ENCODE measurements at places on chromosomes 3 and 15.

- DNase-seq = no peak
Measured at GRCh38 chr15:54082836-54083492, 104.7 kb downstream of the UNC13C start.

DNA sequence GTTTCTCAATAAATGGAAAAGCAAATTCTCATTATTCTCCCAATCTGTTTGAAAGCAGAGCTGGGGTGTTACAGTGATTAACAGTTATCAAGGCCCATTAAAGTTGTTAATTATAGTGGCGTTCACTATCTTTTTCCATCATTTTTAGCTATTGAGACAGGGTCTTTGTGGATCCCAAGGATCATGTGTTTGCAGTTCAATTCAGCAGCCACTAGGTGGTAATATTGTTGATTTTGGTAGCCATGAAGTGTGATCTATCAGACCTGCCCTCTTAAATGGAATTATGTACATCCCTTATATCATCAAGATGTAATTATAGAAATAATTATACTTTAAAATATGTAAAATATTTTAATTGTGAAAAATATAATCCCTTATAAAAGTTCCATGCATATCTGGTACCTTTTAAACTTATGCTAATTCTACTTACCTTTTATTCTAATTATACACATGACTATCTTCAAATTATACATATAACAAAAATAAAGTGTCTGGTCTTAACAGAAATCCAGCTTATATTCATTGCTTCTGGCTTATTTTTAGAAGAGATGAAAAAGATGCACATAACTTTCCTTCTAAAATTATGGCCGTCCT, 126.4 kb downstream of the GREM1 start:
- no peak for DNase-seq

- no peak for DNase-seq
Measured at GRCh38 chr3:44066806-44067205, 174.9 kb upstream of the TOPAZ1 start.

- DNase-seq = no peak
Measured at GRCh38 chr3:97996988-97997387, 24.8 kb upstream of the RIOX2 start.

DNA sequence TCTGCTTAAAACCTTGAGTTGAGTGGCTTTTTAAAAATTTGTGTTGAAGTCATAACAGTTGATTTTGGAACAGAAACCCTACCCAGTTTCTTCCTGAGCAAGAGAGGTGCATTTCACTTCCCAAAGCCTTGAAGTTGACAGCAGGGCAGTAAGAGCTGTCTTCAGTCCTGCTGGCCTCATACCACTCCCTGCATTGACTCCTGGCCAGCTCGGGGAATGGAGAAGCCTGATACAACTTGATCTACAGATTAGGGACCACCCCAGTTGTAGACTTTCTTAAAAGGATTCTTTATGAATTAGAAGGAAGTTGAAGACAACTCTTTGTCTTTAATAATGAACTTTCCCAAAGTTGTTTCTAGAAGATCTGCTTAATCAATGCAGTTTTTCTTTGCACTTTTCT, 90.6 kb upstream of the FLNB start:
- DNase-seq = no peak

DNA sequence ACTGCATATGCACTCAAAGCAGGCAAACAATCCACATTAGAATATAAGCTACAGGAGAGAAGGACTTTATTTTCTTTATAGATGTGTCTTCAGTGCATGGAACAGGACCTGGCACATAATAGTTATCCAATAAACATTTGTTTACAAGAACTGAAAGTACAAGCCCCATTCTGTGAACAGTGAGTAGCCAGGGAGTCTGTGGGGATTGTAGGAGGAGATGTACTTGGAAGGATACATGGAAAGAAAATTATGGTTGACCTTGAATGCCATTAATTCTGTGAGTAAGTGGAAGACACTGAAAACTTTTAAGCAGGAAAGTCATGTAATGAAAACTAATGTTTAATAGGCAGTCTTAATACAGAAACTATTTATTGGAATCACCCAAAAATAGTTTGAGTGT, 28.3 kb downstream of the MASP1 start:
- DNase-seq = no peak
